Kasumi-1 (cell line): ENCODE measurements at places on chromosomes 1 and 21.

GRCh38 chr1:160624464-160624863 is 22.4 kb downstream of the SLAMF1 start:
- DNase-seq, result no peak

GRCh38 chr21:45849651-45850050 is 131.9 kb upstream of the COL6A1 start:
- DNase-seq, result no peak

DNA sequence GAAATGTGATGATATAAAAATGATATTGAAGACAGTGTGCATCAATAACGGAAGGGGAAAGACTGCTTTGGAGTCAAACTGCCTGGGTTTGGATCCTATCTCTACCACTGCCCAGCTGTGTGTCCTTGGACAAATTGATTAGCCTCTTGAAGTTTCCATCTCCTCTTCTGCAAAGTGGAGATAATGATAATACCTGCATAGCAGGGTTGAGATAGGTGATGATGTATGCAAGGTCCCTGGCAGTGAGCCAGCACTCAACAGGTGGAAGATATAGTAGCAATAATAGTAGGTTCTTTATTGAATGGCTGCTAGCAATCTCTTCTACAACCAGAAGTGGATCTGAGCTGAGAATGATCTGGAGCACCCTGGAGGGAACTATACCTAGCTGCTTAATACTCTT is 166.7 kb downstream of the MIS18A start:
- DNase-seq, result no peak

DNA sequence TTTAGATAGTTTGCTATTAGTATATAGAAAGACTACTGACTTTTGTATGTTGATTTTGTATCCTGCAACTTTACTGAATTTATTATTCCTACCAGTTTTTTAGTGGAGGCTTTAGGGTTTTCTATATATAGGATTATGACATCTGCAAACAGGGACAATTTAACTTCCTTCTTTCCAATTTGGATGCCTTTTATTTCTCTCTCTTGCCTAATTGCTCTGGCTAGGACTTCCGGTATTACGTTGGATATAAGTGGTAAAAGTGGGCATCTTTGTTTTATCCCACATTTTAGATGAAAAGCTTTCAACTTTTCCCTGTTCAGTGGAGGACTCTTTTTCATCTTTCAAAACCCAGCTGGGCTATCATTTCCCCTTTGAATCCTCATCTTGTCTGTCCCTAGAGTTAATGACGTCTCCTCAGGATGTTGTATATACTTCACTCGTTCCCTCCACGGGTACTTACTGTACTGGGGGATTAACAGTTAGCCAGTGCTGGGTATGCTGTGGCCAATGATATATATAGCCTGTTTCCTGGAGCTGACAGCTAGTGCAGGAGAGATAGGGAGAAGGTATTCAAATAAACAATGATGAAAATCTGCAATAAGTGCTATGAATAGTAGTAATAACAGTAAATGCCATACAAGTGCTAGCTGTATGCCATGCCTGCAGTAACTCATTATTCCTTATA is 9.8 kb downstream of the ACOT11 start:
- DNase-seq, result peak; percentile 43

- DNase-seq, result no peak
Observed at GRCh38 chr1:77697441-77697840, 15.0 kb upstream of the ZZZ3 start.

DNA sequence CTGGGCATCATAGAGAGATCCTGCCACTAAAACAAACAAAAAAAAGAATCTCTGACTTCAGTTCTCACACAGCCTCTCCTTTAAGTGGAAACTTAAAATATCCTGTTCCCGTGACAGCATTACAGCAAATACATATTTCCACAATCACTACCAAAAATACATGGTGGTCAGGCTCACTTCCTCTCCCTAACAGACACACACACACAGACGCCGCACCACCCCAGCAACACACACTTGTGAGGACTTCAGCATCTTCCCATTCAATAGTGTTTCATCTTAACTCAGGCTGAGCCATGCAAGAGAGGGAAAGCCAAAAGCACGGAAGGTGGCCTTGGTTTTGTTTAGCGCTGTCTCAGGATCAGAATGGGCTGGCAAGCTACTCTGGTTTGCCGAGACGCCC is 21.9 kb downstream of the KIAA1614 start:
- DNase-seq, result peak; percentile 83
